GM04503 (cell line): ENCODE measurements at places on chromosomes 16 and 17.

- DNase-seq, result no peak
These were observed 591 bp upstream of the SLFN5 start for GRCh38 chr17:35242158-35242804.

- DNase-seq, result no peak
These were observed 57.5 kb upstream of the TOB1 start for GRCh38 chr17:50923611-50924010.

DNA sequence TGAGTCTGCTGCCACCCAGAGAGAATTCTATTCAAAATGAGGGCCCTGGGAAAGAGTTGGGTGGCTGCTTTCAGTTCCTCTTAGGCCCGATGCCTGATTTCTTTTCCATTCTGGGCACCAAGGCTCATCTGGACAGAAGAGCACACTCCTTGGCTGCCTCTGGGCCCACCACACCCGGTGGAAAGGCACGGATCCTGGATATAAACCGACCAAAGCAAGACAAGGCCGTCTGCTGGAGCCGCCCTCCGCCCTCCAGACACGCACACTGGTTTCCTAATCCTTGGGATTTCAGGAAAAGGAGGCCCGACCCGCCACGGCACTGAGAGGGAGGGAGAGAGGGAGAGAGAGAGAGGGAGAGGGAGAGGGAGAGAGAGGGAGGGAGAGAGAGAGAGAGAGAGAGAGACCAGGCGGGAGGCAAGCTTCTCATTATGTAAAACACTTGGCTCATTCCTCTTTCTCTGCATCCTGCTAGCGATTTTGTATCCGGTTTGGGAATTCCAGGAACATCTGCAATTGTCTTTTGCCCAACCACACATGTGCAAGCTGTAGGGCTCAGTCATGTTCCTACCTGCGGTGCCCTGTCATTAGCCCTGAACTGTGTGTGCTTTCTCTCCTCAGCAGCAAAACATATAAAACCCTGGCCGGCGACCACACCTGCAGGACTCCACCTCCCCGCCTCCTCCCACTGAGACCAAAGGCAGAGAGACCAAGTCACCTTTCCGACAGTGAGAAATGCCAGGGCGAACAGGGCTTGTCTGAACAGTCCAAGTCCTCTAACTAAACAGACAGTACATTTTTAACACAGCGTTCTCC lies 347.2 kb downstream of the SOX9 start:
- DNase-seq, result no peak

DNA sequence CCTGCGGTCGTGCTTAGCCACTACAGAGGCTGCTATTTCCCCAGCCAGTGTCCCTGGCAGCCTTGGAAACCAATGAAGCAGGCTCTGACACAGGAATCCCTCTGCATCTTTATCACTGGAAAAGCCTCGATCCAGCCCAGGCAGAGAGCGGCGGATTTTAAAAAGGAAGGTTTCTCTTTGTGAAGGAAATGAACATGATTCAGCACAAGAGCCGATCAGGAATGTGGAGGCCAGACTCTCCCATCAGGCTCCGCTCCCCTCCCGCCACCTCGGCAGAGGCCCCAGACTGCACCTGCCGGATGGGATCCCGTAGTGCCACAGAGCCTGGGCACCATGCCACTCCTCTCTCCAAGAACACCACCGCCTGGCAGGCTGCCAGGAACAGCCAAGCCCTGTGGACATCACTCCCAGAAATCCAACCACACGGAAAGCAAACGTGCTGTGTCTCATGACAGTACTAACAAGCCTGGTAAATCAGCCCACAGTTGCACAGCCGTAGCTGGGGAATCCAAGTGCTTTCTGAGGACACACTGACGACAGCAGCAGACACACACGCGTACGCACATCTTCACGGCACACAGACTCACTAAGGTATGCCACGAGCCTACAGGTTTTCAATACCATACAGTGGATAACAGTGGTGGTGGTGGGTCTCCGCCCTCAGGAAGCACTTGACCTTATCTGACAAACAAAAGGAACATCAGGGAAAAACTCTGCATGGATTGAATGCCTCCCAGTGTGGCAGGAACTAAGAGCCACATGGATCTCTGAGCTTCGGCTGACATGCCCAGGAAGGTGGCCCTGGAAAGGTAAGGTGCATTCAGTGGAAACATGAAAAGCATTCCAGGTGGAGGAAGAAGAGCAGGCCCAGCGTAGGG lies 5.4 kb downstream of the LRRC75A start:
- peak; percentile 51 for DNase-seq

DNA sequence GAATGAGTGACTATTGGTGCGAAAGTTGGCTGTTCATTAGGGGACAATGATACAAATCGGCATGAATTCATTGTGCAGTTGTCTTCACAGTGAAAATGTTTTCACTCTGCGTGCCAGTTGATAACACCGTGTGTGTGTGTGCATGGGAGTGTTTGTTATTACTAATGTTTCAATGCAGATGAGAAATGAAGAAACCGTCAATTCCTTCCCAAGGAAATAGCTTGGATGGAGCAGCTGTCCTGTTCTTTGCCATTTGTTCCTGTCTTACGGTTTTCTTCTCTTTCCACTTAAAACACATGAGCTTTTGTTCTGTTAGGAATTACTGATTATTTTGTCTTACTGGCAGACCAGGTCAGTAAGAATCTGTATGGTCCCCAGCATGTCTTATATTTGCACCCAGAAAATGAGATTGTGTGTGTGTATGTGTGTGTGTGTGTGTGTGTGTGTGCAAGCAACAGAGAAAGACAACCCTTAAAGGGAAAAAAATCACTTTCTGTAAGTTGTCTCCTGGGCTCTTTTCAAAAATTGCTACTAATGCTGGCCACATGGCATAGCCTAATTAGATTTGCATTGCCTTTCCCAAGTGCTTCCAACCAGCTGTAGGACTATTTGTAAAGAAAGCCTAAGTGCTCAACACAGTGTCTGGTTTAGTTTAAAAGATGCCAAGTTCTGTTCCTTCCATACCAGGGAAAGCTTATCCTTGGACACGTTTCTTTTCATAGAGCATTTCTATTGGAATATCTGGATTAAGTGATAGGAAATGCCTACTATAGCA lies 23.8 kb downstream of the SHISA9 start:
- DNase-seq, result no peak

DNA sequence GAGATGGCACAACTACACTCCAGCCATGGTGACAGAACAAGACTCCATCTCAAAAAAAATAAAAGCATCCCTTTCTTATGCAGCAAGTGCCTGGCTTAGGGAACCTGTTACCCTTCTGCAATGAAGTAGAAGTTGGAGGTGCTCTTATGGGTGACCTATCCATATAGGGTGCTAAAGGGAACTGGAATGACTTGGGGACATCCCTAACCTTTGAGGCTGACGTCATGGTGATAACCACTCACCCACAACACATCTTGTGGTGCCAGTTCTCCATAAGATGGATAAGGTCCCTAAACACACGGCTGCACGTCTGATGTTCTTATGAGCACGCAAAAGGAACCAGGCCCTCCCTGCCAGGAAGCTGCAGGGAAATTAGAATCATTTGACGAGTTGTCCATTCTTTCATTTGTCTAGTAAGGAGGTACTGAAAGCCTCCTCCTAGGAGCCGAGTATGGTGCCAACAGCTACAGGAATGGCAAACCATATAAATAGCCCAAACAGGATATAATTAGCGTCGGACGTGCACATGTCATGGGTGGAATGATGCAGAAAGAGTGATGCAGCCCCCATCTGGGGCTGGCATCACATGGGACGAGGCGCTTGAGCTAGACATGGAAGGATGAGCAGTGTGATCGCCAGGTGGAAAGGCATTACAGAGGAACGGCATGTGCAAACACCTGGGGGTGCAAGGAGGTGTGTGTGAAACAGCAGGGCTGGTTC lies 52.5 kb downstream of the ARHGAP27 start:
- DNase-seq, result no peak

DNA sequence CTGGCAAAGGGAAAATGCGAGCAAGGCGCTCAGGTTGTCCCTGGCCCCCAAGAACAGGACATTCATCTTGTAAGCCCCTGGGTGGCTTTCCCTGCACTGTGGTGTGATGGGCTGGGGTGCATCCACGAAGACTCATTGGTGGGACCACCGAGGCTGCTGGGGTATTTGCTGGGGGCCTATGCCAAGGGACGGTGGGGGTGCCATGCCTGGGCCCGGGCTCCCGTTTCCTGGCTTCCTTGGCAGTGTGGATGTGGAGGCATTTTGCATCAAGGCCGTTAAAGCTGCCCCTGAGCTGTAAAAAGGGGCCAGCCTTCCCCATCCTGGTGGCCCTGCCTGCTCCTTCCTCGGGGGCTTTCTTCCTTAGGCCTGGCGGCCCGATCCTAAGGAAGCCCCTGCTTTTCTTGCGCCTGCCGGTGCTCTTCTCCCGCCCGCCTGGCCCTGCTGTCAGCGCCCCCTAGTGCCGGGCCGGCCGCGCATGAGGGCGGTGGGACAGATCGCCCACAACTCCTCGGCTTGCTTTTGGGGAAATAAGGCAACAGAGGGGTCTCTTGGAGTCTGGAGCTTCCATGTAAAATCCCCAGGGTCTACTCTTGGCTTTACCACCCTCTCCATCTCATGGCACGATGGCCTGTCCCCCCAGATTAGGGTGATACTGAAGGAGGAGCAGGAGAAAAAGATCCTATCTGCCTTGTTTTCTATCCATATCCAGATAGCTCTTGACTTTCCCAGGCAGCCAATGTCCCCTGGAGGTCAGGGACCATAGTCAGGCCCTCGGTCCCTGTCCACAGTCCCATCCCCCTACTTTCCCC lies 9.8 kb upstream of the TBX2 start:
- no peak for DNase-seq
